ENCODE measurements at places on chromosomes 12 and 14. TPM values are rescaled to one million over a fixed set of nuclear protein-coding genes. Genes with fewer than 3 reads are reported as not detected.
A peak's percentile ranks its signal among the peaks of the same experiment; 100 is the strongest.

DNA sequence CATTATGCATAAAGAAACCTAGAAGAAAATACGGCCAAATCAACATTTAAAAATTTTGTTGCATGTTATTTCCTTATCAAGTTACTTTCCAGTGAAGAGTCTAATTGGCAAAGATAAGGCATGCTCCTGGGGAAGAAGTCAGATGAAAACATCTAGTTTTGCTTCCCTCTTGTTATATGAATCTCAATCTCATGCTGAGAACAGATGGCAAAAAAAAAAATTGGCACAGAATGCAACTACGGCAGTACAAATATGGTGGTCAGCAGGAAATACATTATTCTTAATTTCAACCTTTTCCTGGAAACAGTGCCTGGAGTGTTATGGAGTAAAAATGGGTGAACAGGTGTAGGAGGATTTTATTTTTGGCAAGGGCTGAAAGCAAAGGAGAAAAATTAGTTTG is 32.8 kb downstream of the HECTD4 start:
- DNase-seq = no peak

Gene MYH6
- total RNA-seq = not detected

- no peak for DNase-seq
Observed at GRCh38 chr14:44700184-44700583, 193.1 kb upstream of the FSCB start.

- DNase-seq = no peak
Observed at GRCh38 chr12:51980051-51980808, 26.5 kb upstream of the TAMALIN start.

- DNase-seq = no peak
Observed at GRCh38 chr12:77167801-77168200, 102.4 kb upstream of the E2F7 start.

- DNase-seq = no peak
Observed at GRCh38 chr12:95102916-95103671, 29.7 kb upstream of the NR2C1 start.

Gene VWF
- 415 TPM for total RNA-seq

Gene ARHGAP9
- 13.8 TPM for total RNA-seq

DNA sequence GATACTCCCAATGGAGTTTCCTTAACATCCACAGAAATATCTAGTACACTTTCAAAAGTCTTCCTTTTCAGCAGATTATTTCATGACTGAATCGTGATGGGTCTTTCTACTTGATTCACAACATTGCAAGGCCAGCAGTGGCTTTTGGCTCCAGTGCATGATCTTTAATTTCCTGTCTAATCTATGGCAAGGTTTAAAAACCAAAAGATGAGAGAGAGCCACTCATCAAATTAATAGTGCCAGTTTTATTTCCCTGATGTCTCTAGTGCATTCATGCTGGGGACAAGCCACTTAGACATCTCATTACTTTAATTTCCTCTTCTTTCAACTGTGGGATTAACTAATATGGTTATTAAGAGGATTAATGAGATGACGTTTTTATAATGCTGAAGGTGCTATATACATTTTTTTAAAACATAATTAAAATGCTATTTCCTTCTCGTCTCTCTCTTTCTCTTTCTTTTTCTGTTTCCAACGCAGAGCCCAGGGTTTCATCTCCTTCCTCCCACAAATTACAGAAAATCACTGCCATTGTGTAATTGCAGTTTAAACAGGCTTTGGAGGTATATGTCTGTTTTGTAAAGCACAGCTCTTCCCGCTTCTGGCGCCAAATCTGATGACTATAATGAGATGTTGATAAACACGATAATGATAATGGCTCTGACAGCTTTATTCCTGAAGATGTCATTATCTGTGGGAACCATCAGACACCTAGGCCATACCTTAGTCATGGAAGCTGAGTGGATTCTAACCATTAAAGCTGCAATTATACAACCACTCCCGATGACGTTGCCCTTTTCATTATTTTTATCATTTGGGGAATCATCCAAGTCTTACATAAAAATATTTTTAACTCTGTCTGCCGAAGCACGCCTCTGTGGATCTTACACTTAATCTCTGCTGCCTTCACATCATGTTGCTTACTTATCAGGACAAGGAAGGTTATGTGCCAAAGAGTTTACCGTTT is 103.1 kb upstream of the PPM1H start:
- DNase-seq = no peak

DNA sequence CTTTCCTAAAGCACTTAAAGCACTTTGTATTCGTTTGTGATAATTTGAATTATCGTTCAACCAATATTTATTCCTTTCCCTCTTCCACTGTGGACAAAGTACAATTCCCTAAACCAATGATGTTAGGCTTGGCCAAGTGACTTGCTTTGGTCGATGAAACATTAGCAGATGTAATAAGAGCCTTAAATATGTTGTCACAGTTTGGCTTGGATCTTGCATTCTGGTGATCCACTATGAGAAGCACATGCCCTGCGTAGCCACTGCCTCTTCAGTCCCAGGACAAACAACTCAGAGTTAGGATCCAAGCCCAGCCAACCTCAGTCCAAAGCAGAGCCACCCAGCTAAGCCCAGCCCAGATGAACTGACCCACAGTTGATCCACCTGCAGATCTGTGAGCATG is 8.4 kb upstream of the C12orf75 start:
- no peak for DNase-seq

DNA sequence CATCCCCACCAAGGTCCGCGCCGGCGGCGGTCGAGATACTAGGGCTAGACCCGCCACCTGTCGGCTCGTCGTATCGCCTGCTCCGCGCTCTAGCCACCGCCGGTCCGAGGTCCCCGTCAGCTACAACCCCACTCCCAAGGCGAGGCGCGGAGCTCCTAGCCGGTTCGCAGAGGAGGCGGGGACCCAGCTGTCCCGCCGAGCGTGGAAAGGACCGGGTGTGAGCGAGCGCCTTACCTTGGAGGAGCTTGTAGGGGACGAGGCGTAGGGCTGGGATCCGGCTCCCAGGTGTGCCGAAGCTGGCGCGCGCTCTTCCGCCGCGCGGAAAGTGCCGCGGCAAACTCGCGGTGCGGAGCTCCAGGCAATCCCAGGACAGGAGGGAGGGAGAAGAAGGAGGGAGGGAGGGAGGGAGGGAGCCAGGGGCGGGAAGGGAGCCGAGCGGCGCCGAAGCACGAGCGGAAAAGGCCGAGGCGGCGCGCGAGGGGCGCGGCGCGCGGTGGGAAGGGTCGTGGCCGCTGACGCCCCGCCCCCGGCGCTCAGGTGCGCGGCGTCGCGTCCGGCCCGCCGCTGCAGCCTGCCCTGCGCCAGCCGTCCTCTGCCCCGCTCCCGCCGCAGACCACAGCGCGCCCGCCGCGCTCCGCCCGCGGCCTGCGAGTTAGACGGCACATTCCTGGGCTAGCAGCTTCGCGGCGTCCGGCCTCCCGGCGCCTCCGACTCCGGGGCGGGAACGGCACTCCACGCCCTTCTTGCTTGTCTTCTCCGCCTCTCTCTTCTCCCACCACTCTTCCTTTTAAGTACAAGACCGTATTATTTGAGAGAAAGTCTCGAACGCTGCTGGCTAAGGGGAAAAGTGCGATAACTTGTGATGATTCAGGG is at the start of gene PAWR:
TSS of gene PAWR (minus strand) at position 327 of the 873 bp plus-strand sequence. CDS start 720 bp downstream, outside the sequence.
- DNase-seq = peak; percentile 44

Gene NOC4L
- 9.7 TPM for total RNA-seq

DNA sequence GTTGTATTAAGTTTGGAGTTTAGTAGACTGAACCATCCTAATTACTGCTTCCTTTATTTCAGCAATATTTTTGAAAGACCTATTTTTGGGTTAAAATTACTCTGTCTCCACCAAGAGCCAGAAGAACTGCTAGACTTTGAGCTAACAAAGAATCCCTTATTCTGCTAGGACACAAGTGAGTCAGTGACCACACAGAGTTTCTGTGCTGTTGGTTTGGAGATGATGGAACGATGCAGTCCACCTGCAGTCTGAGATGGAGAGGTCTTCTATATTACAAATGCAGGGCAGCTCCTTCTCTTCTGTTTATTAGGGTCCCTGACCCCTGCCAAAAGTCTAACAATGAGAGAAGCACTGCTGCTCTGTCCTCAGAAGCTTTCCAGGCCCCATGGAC is 6.7 kb upstream of the STXBP6 start:
- no peak for DNase-seq

All from omental fat pad (tissue), 4 donors.